Left lung (tissue), 14 donors: ENCODE measurements at places on chromosomes 1 and 21. TPM values are rescaled to one million over a fixed set of nuclear protein-coding genes. Genes with fewer than 3 reads are reported as not detected.

Gene DMRTA2
- not detected for total RNA-seq

Gene KTI12
- total RNA-seq: 8.6 TPM

Gene PROX1
- 15.3 TPM for total RNA-seq

Gene CD2
- 4.6 TPM for total RNA-seq

Gene CELA2B
- total RNA-seq: not detected

Gene OR6K3
- 0.21 TPM for total RNA-seq

Gene FUBP1
- total RNA-seq: 97.4 TPM

Gene PROK1
- not detected for total RNA-seq

DNA sequence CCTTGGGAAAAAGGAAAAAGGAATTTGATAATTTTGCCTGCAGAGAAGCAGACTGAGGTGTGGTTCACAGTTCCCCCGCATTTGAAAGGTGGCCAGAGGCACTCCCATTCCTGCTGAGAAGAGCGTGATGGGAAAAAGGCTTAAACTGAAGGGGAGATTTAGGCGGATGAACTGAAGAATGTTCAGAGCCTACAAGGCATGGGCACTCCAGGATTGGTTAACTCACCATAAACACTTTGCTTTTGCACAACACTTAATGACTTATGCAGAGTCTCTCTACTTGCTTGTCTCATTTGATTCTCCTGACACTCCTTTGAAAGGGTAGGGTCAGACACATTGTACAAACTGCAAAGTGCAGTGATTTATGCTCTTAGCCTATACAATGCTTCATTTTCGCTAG, 119.6 kb upstream of the RUNX1 start:
- H3K4me3 ChIP-seq: no peak overlapping the region
- H3K27me3 ChIP-seq: no peaks in the 10 kb centered on the region
- H3K27ac ChIP-seq: no peak overlapping the region
- no peak for DNase-seq
- H3K4me1 ChIP-seq: no peaks in the 10 kb centered on the region

DNA sequence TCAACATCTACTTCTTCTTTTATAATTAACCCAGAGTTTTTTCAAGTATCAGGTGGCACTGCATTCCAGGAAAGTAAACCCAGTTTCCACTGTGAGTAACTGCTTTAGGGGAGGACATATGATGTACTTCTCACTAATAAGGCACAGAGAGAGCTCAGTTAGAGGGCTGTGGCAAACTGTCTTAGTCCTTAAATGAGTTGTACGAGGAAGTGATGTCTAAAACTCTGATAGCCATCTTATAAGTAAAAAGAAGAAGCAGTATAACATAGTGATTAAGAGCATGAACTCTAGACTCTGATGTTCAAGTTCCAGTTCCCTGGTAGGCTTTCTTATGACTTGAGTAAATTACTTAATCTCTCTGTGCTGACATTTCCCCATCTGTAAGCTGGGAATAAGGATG, 58.7 kb upstream of the PTGS2 start:
- H3K27me3 ChIP-seq: no peaks in the 10 kb centered on the region
- no peak overlapping the region for H3K4me3 ChIP-seq
- H3K36me3 ChIP-seq: no peaks in the 10 kb centered on the region
- H3K4me1 ChIP-seq: no peaks in the 10 kb centered on the region
- no peak for DNase-seq
- H3K27ac ChIP-seq: no peak overlapping the region

DNA sequence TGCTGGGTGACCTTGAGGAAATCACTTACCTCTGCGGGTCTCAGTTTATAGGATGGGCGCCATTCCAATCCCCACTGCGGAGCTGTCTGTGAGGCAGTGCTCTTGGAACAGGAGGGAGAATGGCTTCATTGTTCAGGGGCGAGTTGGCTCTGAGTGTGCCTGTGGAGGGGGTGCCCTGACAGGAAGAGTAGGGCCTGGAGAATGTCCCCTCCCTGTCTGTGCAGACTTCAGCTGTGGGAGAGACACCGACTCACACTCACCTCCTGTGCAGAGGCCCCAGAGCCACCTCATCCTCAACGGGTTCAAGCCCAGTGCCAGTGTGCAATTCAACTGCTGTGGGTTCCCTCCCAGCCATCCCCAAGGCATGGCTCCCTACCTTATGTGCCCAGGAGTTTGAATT, 17.1 kb downstream of the ADORA1 start:
- H3K4me1 ChIP-seq: no peaks in the 10 kb centered on the region
- no peaks in the 10 kb centered on the region for H3K27me3 ChIP-seq
- H3K27ac ChIP-seq: no peak overlapping the region
- DNase-seq: no peak
- H3K36me3 ChIP-seq: no peaks in the 10 kb centered on the region
- no peak overlapping the region for H3K4me3 ChIP-seq

- peaks cover 12% of the 10 kb centered on the region for H3K4me1 ChIP-seq
- H3K36me3 ChIP-seq: peaks cover 82% of the 10 kb centered on the region
- no peak for DNase-seq
- H3K4me3 ChIP-seq: no peak overlapping the region
- peak overlapping the region; percentile 66 for H3K27ac ChIP-seq
- no peaks in the 10 kb centered on the region for H3K27me3 ChIP-seq
Observed at GRCh38 chr1:207815466-207815865, 63.6 kb downstream of the CD46 start.

- H3K36me3 ChIP-seq: no peaks in the 10 kb centered on the region
- no peak for DNase-seq
- no peaks in the 10 kb centered on the region for H3K4me1 ChIP-seq
- no peak overlapping the region for H3K27ac ChIP-seq
- H3K27me3 ChIP-seq: no peaks in the 10 kb centered on the region
Observed at GRCh38 chr1:226433341-226433720, 25.4 kb upstream of the PARP1 start.

DNA sequence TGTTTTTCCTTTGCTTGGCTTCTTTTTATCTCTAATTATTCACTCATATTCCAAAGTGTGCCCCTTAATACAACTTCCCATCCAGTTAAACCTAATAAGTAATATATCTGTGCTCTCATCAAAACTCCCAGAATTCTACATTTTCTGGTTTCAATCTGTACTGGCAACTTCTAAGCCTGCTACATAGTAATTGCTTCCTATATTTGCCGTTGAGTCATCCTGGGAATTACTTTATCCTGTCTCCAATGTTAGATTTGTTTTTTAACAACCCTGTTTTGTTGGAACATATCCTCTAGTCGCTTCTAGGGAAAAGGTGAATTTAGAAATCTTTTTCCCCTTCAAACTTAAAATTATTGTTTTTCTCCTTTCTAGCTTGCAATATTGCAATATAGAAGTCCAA, 620.5 kb upstream of the PKN2 start:
- H3K4me1 ChIP-seq: no peaks in the 10 kb centered on the region
- H3K4me3 ChIP-seq: no peak overlapping the region
- no peaks in the 10 kb centered on the region for H3K27me3 ChIP-seq
- H3K27ac ChIP-seq: no peak overlapping the region

DNA sequence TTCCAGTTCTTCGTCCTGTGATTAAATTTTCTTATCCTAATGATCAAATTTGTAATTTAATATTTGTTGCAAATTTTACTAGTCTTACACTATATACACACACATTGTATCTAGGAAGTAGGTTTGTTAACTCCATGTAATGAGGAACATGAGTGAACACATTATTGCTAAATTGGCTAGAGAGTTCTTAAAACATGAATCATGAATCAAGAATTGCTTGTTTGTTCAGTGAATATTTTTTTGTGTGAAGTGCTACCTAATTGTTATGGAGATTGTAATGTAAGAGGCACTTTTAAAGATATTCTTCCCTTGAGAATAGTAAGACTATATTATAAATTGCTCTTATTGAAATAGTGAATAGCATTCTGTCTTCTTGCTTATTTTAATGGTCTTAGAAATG, 4.6 kb downstream of the GPSM2 start:
- no peak overlapping the region for H3K27ac ChIP-seq
- H3K4me3 ChIP-seq: no peak overlapping the region
- no peaks in the 10 kb centered on the region for H3K27me3 ChIP-seq
- no peak for DNase-seq
- no peaks in the 10 kb centered on the region for H3K36me3 ChIP-seq

GRCh38 chr1:54012863-54013262, 5.1 kb downstream of the LDLRAD1 start:
- no peak overlapping the region for H3K4me3 ChIP-seq
- DNase-seq: no peak
- H3K36me3 ChIP-seq: no peaks in the 10 kb centered on the region
- no peaks in the 10 kb centered on the region for H3K27me3 ChIP-seq
- no peaks in the 10 kb centered on the region for H3K4me1 ChIP-seq
- H3K27ac ChIP-seq: no peak overlapping the region

GRCh38 chr1:200625381-200625824, 4.9 kb upstream of the KIF14 start:
- H3K27ac ChIP-seq: no peak overlapping the region
- DNase-seq: no peak
- H3K4me1 ChIP-seq: peaks cover 27% of the 10 kb centered on the region
- no peak overlapping the region for H3K4me3 ChIP-seq

GRCh38 chr1:240092301-240093119, 827 bp downstream of the FMN2 start:
- H3K4me1 ChIP-seq: peaks cover 7% of the 10 kb centered on the region
- peaks cover 83% of the 10 kb centered on the region for H3K27me3 ChIP-seq
- no peaks in the 10 kb centered on the region for H3K36me3 ChIP-seq
- no peak overlapping the region for H3K4me3 ChIP-seq
- no peak for DNase-seq

- no peaks in the 10 kb centered on the region for H3K36me3 ChIP-seq
- peaks cover 17% of the 10 kb centered on the region for H3K27me3 ChIP-seq
- H3K4me1 ChIP-seq: no peaks in the 10 kb centered on the region
- H3K4me3 ChIP-seq: no peak overlapping the region
- no peak for DNase-seq
Observed at GRCh38 chr1:44108241-44108640, 10.4 kb upstream of the KLF17 start.

- no peaks in the 10 kb centered on the region for H3K4me1 ChIP-seq
- DNase-seq: no peak
- no peaks in the 10 kb centered on the region for H3K27me3 ChIP-seq
- H3K27ac ChIP-seq: no peak overlapping the region
- no peaks in the 10 kb centered on the region for H3K36me3 ChIP-seq
Observed at GRCh38 chr1:224684979-224685425, 68.9 kb downstream of the CNIH3 start.

DNA sequence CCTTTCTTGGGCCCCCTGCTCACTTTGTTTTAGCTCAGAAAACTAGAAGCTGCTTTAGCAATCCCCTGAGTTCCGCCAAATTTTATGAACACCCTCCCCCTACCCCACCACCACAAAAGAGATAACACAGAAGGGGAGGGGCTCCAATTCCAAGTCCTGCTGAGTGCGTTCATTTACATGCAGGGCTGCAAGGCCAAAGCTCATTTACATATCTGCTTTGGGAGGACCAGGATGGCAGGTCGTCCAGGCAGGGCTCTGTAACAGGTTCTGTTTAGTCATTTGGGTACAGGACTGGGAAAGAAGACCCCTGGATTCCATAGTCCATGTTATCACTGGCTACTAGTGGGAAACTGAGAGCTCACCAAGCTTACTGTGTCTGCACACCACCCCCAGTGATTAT, 35.9 kb upstream of the KIF21B start:
- H3K27ac ChIP-seq: no peak overlapping the region
- H3K27me3 ChIP-seq: no peaks in the 10 kb centered on the region
- no peaks in the 10 kb centered on the region for H3K4me1 ChIP-seq
- DNase-seq: no peak

DNA sequence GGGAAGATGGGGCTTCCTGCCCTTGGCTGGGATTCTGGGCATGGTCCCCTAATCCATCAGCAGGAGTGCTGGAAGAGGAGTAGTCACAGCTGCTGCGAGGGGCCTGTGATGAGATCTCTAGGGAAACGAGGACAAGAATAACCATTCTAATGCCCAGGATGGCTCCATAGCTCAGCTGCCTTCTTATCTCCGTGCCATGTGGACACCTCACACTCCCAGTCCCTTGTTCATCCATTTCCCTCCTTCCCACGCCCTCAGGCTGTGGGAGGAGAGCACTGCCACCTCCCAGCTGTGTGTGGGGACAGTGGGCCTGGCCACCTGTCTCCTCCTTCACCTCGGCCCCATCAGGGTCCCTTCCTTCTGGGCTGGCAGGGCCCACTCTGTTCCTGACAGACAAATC, 16.1 kb upstream of the ETV3 start:
- peaks cover 4% of the 10 kb centered on the region for H3K27me3 ChIP-seq
- no peak for DNase-seq
- H3K4me3 ChIP-seq: no peak overlapping the region
- H3K27ac ChIP-seq: no peak overlapping the region
- no peaks in the 10 kb centered on the region for H3K36me3 ChIP-seq

GRCh38 chr1:92953491-92953890, 7.8 kb downstream of the DIPK1A start:
- no peaks in the 10 kb centered on the region for H3K36me3 ChIP-seq
- H3K27me3 ChIP-seq: no peaks in the 10 kb centered on the region
- H3K4me3 ChIP-seq: no peak overlapping the region
- H3K4me1 ChIP-seq: no peaks in the 10 kb centered on the region
- H3K27ac ChIP-seq: no peak overlapping the region

DNA sequence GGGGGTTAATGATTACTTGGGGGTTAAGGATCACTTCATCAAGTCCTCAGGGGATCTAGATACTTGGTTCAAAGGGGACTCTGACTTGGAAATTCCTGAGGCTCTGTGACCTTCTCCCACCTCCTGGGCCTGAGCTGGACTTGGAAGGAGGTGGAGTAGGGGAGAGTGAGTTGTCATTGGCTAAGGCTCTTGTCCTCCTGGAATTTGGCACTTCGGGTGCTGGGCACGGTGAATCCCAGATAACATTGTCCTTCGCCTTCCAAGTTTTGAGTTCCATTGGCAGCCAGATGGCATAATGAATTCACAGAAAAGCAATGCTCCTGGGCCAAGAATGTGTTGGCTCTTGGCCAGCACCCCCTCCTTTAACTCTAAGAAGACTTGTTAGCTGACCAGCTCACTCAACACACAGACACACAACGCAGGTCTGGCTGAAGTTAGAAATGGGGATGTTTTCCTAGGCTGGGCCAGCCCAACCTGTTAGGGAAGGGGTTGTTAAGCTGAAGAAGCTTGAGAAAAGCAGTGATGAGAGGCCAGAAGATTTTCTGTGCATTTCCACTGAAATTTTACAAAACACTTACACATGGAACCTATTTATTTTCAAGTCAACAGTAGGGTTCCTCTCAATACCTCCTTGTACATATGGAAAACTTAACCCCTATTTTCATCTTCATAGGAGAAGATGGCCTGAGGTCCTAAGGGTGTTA, 29.7 kb downstream of the SLC26A9 start:
- H3K36me3 ChIP-seq: no peaks in the 10 kb centered on the region
- no peaks in the 10 kb centered on the region for H3K27me3 ChIP-seq
- no peak for DNase-seq
- H3K4me1 ChIP-seq: peaks cover 7% of the 10 kb centered on the region
- H3K27ac ChIP-seq: no peak overlapping the region

DNA sequence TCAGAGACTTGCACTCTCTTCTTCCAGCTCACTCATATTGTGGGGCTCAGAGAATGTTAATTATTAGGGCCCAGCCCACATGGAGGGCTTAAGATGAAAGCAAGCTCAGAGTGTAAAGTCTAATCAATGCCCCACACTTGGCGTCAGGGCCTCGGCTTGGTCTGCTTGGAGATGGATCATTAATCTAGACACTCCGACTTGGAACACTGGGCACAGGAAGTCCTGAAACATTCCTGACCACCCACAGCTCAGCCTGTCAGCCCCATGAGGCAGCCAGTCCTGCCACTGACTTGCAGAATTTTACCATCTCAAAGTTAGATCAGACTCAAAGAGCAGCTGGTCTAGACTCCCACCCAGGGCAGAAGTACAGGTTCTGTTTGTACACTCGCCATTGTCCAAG, 69.8 kb upstream of the TRABD2B start:
- no peaks in the 10 kb centered on the region for H3K27me3 ChIP-seq
- no peak overlapping the region for H3K4me3 ChIP-seq
- no peaks in the 10 kb centered on the region for H3K36me3 ChIP-seq
- DNase-seq: no peak
- H3K4me1 ChIP-seq: no peaks in the 10 kb centered on the region

- no peak overlapping the region for H3K4me3 ChIP-seq
- no peak for DNase-seq
- no peaks in the 10 kb centered on the region for H3K4me1 ChIP-seq
- no peaks in the 10 kb centered on the region for H3K36me3 ChIP-seq
- H3K27ac ChIP-seq: no peak overlapping the region
Observed at GRCh38 chr1:182935716-182936115, 17.2 kb downstream of the SHCBP1L start.
